ENCODE measurements at places on chromosomes 6 and 20.

DNA sequence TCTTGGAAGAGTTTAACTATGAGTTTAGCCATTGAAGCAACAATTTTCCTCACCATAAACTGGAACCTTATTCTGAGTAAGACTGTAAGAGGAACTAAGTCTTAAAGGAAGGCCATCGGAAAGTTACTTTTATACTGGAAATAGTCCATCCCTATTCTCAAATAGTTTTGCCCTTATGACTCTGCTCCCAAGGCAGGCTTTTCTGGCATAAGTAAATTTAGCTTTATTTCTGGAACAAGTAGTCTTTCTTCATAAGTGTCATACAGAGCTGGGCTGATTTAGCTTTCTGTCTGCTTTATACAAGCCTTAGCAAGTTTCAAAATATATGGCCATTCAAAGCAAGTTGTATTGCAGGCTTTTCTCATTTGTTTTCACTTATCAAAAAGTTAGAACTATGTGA, 328.1 kb downstream of the HACE1 start:
- no peak for DNase-seq

- no peak for DNase-seq
These were observed 33.9 kb downstream of the RIPOR2 start for GRCh38 chr6:24901698-24902328.

DNA sequence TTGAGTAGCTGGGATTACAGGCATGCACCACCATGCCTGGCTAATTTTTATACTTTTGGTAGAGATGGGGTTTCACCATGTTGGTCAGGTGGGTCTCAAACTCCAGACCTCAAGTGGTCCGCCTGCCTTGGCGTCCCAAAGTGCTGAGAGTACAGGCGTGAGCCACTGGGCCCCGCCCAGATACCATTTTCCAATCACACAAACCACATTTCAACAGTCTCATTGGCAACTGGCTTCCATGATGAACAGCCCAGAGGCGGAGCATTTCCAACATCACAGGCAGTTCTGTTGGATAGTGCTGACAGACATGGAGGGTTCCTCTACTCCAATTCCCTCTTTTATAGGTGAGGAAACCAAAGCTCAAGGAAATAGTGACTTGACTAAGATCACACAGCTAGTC, 43.9 kb upstream of the PLCB4 start:
- no peak for DNase-seq

DNA sequence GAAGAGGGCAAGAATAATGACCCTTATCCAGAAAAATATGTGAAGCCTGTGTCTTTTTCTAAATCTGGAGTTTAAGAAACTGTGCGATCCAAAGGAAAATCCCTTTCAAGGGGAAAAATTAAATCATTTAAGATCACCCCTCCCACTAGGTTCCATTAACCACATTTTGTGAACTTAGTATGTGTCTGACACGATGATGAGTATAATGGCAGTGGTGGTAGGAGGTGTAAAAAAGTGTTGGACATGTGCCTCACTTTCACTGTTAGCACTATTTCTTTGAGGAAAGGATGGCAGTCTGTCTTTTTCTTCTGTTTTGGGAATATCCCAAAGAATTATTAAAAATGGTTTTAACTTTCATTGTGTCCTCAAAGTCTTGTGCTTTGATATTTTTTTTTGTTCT, 392.3 kb upstream of the CITED2 start:
- no peak for DNase-seq

DNA sequence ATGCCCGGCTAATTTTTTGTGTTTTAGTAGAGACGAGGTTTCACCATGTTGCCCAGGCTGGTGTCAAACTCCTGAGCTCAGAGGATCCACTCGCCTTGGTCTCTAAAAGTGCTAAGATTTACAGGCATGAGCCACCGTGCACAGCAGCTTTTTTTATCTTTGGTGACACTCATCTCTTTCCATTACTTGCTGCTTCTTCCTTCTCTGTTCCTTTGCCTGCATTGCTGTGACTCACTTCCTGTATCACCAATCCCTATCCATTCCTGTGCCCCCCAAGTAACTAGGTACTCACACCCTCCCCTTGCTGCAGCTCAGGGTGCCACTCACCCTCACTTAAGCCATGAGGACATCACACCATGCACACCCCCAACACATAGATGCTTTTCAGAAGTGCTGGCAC, 24.6 kb downstream of the KHDC1L start:
- DNase-seq = no peak

GRCh38 chr6:56040889-56041301, 165.5 kb upstream of the BMP5 start:
- DNase-seq = no peak

DNA sequence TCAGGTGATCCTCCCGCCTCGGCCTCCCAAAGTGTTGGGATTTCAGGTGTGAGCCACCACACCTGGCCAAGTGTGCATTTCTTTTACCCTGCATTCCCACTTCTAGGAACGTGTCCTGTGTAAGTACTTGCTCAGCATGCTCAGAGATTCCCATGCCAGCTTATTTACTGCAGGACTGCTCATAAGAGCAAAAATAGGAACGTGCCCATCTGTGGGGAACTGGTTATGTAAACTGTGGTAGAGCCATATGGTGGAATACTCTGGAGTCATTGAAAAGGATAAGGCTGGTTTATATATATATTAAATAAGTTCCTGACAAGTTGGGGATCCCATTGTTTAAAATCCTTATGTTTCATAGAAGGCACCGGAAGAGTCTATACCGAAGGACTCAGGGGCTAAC, 38.2 kb upstream of the FANCE start:
- DNase-seq = no peak

DNA sequence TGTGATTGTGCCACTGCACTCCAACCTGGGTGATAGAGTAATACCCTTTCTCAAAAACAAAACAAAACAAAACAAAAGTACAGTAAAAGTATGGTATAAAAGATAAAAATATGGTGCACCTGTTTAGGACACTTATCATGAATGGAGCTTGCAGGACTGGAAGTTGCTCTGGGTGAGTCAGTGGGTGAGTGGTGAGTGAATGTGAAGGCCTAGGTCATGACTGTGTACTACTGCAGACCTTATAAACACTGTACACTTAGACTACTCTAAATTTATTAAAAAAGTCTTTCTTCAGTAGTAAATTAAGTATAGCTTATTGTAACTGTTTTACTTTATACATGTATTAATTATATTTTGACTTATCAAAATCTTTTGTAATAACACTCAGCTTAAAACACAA, 46.0 kb downstream of the ZFP64 start:
- no peak for DNase-seq

- DNase-seq = no peak
These were observed 120.7 kb upstream of the CCDC28A start for GRCh38 chr6:138652824-138653223.

DNA sequence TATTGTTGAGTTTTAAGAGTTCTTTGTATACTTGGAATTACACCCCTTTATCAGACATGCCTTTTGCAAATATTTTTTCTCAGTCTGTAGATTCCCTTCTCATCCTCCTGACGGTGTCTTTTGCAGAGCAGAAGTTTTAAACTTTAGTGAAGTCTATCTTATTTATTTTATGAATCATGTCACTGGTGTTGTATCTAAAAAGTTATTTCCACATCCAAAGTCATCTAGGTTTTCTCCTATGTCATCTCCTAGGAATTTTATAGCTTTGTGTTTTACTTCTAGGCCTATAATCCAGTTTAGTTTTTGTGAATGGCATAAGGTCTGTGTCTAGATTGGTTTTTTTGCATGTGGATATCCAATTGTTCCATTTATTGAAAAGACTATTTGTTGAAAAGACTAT, 271.3 kb downstream of the KIF16B start:
- DNase-seq = no peak

- no peak for DNase-seq
These were observed 286.7 kb upstream of the CDYL start for GRCh38 chr6:4489538-4489937.

GRCh38 chr20:1872459-1873097, 22.6 kb upstream of the SIRPA start:
- DNase-seq = no peak

DNA sequence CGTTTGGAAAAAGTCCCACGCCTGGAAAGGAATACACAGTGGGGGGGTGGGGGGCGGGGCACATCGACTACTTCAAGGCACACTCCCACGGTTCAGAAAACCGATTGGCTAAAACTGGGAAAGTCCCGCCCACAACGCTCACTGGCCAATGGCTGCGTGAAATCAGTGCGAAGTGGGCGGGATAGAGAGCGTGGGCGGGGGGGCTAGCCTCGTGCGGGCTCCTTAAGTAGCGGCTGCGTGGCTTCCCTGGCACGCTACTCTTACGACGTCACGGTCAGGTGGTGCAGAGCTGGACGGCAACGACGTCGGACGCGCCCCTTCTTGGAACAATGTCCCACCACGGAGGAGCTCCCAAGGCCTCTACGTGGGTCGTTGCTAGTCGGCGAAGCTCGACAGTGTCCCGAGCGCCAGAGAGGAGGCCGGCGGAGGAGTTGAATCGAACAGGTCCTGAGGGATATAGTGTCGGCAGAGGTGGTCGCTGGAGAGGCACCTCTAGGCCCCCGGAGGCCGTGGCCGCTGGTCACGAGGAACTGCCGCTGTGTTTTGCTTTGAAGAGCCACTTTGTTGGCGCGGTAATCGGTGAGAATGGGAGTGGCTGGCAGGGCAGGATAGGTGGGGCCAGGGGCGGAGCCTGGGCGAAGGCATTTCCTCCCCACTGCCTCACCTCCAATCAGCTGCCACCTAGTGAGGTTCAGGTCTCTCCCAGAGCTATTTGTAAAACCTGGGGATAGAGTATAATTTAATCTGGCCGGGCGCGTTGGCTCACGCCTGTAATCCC, at the start of gene DDX43:
Gene DDX43 (plus strand): TSS at position 252 of the 778 bp plus-strand sequence. CDS start 78 bp downstream, at position 330.
- DNase-seq = no peak

DNA sequence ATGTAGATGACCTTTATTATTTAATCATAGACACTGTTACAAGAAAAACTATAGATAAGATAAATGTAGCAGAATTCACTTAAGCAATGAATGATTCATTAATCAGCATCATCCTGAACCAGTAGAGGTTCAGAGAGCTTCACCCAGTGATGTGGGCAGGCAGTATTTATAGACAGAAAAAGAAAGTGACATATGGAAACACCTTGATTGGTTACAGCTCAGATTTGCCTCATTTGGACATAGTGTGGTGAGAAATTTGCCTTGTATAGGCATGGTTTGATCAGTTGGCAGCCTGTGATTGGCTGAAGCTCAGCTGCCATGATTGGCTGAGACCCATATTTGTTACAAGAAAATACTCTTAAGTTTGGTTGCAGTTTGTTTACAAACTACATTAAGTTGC, 4.6 kb downstream of the C6orf58 start:
- no peak for DNase-seq

DNA sequence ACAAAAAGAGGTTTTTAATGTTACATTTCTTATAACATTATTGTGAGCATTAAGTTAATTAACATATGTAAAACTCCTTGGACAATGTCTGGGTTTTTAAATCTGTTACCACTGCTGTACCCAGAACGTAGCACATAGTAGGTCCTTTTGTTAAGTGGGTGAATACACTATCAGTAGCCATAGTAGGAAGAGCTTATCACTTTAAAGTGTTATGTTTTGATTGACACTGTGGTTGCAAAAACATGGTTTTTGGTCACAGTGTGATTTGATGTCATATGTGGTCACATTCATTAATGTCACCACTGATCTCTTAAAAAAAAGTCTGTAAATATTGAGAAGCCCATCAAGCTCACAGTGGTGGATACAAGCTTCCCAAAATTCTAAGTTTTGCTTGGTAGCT, 160.7 kb downstream of the PLCB1 start:
- DNase-seq = peak; percentile 58

DNA sequence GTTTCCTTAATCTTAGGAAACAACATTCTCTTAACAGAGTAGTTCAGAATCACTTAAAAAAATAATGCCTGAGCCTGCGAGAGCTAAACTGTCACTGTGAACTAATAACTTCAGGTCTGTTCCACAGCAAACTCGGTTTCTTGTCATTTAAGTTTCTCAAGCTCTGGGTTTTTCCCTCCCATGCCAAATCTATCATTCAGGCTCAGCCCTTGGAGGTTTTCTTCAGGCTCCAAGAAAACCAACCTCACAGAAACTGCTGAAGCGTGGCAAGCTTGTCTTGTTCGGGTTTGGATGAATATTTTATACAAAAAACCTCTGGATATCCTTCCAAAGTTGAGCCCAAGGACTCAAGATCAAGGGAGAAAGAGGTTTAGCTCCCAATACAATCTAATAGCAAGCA, 99.7 kb upstream of the SNX9 start:
- DNase-seq = no peak

DNA sequence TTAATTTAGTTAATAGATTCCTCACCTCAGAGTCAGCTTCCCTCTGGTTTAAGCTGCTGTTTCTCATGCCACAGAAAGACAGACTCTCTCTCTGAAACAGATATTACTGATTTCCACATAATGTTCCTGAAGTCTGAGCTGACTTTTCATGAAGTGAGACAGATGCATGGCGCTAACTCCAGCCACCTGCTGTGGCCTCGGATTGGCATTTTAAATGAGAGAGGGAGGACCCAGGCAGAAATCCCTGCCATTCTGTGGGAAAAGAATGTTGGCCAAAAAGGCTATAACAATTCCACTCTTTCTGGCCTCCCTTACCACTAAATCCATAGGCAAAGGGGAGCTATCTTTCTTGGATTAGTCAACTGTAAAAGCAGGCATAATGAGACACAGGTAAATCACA, 354.1 kb upstream of the CDH4 start:
- no peak for DNase-seq

GRCh38 chr20:59134182-59134581, 29.4 kb upstream of the ZNF831 start:
- no peak for DNase-seq

DNA sequence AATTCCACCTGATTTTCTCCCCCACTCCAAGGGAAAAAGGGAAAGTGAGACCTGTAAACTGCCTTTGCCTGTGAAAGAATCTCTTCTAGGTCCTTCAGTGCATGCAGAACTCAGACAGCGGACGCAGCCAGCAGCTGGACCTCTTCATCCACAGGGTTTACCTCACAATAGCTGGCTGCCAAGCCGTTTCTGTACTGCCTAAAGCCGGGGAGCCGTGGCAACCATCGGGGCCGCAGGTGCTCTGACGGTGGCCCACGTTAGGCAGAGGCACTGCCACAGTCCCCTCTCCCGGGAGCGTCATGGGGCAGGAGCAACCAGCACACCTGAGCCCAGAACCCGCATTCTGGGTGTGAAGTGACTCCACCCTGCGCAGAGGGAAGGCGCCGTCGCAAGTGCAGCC, 206.1 kb downstream of the TTLL2 start:
- DNase-seq = no peak

DNA sequence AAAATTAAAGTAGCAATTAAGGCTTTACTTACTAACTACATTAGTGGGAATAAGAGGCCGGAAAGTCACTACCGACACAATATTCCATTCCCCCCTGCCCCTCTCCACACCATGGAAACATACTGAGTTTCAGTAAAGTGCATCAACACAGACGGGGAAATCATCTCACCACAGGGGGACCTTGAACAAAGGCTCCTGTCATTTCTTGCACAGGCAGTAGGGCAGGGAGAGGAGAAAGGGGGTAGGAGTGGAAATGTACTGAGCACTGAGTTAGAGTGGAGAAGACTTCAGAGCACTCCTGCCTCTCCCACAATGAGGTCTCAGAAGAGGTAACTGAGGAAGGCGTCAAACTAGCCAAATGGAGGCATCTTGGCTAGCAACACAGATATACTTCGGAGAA, 1426.9 kb upstream of the EYS start:
- no peak for DNase-seq

- no peak for DNase-seq
These were observed 229.2 kb downstream of the HACE1 start for GRCh38 chr6:104630522-104630921.

- DNase-seq = no peak
These were observed 81.7 kb downstream of the DNAH8 start for GRCh38 chr6:38796850-38797249.

- DNase-seq = no peak
These were observed 9.5 kb downstream of the TMEM30A start for GRCh38 chr6:75275067-75275466.

- peak; percentile 86 for DNase-seq
These were observed 3.0 kb upstream of the FOXO3 start for GRCh38 chr6:108557494-108558371.

All from CD8-positive, alpha-beta T cell (primary cell).